ENCODE measurements at places on chromosomes 6 and 20.

GRCh38 chr6:143864234-143864633 is at the start of gene ZC2HC1B:
TSS of gene ZC2HC1B (plus strand) at chr6:143864474. CDS start at chr6:143864540, 66 bp downstream.
- DNase-seq, result no peak

- no peak for DNase-seq
Observed at GRCh38 chr6:4365686-4366085, 230.3 kb upstream of the ECI2 start.

GRCh38 chr6:87146363-87146762 is 9.0 kb upstream of the ZNF292 start:
- no peak for DNase-seq

DNA sequence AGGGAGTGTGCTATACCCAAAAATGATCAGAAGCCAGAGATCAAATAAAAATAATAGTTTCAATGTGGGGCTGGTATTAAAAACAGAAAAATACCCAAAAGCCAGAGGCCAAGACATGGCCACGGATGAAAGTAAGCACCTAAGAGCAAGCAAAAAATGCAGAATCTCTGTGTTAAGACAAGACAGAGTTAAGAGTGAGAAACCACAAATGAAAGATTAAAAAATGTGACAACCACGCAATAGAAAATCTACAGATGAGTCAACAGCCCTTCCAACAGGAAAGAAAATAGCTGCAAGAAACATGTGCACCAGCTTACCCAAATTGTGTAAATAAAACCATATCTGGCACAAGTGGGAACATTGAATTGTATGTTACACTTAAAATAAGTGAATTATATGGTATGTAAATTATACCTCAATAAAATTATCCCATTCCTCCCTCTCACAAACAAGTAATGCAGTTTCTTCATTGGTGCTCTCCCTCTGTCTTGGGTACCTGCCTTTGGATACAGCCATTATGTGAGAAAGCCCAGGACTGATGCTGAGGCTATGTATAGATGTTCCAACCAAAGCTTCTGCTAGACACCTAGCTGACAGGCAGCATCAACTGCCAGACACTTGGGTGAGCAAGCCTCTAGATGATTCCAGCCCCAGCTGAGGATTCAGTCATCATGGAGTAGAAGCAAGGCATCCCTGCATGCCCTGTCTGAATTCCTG is 55.3 kb upstream of the UFL1 start:
- no peak for DNase-seq

DNA sequence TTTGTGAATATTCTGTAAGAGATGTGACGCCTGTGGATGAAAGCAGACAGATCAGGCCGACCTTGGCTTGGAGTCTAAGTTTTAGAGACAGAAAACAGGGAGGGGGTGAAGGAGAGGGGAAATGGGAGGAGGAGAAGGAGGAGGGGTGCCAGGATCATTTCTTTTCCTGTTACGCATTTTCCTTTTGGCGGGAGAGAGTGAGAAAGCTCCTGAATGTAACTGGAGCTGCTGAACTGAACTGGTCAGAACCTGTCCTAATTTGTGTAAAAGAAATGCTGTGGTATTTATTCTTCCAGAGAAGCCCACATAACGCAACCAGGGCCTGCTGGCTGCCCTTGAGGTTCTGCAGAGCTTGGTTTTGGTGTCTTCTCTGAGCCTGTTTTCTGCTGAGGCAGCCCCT is 41.9 kb downstream of the UTRN start:
- DNase-seq, result no peak

- DNase-seq, result peak; percentile 42
Observed at GRCh38 chr6:14917109-14917910, 328.6 kb upstream of the JARID2 start.

- no peak for DNase-seq
Observed at GRCh38 chr6:161274488-161274858, 612 bp upstream of the AGPAT4 start.

GRCh38 chr6:139569566-139569965 is 195.1 kb upstream of the CITED2 start:
- no peak for DNase-seq

DNA sequence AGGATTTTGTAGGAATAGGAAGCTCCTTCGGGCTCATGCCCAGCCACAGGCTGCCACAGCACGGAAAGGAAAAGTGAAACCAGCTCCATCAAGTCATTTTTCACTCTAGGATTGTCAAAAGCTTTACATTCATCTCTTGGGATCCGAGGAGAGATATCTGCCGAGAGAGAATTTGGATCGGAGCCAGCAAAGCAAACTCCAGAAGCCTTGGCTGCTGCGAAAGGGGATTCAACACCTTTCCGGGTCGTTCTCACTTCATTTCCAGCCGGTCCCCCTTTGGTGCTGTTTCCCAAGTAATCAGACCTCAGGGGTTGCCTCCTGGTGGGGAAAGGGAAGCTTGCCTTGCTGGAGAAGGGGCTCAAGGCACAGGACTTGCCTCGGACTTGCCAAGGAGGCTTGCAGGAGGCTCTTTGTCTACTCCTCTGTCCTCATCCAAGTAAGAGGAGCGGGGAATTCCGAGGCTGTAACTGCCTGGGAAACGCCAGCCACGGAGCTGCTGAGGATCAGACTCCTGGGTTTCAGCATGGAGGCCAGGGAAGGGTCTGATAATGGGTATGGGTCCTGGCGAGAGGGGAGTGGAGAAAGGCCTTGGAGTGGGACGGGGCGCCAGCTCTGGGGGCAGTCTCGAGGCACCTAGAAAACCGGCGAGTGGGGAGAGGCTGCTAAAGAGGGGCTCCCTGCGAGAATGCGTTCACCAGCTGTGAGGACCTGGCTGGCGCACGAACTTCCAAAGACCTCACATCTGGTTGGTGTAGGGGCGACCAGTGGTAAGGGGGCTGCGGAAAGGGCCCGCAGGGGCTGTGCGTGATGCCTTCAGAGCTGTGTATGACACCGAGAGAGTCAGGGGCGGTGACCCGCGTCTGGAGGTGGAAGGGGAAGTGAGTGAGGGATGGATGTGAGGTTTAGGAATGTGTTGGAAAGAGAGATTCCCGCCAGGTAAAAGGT is 702 bp downstream of the ETV7 start:
- DNase-seq, result peak; percentile 21

DNA sequence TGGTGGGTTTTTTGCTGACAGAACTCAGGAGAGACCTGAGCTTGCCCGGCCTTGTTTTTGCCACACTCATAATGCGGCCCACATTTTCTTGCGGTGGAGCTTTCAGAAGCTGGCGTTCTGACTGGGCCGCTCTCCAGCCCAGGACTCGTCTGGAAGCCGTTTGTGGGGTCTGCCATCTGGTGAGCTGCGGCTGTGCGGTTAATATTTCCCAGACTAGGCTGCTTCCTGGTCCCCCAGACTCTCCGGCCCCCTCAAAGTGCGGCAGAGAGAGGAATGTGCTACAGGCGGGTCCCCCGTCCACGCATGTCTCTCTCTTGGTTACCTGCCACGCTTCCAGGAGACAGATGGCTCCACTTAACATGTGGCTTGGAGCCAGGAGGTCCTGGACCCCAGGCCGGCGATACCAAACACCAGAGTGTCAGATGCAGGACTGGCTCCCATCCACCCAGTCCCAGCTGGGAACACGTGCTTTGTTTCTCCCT is 128.9 kb upstream of the PMEPA1 start:
- peak; percentile 14 for DNase-seq

Data from GM04504 (cell line).